ENCODE measurements at places on chromosomes 7 and 10.
A peak's percentile ranks its signal among the peaks of the same experiment; 100 is the strongest.

DNA sequence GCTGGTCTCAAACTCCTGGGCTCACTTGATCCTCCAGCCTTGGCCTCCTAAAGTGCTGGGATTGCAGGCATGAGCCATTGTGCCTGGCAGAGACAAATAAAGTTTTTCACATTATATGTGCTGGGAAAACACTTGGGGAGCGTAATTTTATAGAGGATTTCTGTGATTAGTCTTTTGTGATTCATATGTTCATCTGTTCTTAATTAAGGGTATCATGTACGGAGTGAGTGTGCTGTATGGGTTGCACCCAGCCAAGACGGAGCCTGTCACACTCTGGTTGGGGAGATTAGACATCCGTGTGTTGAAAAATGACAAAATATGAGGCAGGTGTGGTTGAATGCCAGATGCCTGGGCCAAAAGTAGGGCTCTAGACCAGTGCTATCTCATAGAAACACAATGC, 10.3 kb downstream of the ADRB1 start:
- no peak overlapping the region for H3K27ac ChIP-seq
- H3K36me3 ChIP-seq, result no peaks in the 10 kb centered on the region
- no peaks in the 10 kb centered on the region for H3K4me1 ChIP-seq
- peaks cover 3% of the 10 kb centered on the region for H3K27me3 ChIP-seq
- H3K4me3 ChIP-seq, result no peak overlapping the region

GRCh38 chr7:89335490-89335889, 540.0 kb upstream of the TEX47 start:
- no peaks in the 10 kb centered on the region for H3K4me1 ChIP-seq
- no peaks in the 10 kb centered on the region for H3K27me3 ChIP-seq
- no peaks in the 10 kb centered on the region for H3K36me3 ChIP-seq
- H3K4me3 ChIP-seq, result no peak overlapping the region
- no peak for DNase-seq
- H3K27ac ChIP-seq, result no peak overlapping the region

DNA sequence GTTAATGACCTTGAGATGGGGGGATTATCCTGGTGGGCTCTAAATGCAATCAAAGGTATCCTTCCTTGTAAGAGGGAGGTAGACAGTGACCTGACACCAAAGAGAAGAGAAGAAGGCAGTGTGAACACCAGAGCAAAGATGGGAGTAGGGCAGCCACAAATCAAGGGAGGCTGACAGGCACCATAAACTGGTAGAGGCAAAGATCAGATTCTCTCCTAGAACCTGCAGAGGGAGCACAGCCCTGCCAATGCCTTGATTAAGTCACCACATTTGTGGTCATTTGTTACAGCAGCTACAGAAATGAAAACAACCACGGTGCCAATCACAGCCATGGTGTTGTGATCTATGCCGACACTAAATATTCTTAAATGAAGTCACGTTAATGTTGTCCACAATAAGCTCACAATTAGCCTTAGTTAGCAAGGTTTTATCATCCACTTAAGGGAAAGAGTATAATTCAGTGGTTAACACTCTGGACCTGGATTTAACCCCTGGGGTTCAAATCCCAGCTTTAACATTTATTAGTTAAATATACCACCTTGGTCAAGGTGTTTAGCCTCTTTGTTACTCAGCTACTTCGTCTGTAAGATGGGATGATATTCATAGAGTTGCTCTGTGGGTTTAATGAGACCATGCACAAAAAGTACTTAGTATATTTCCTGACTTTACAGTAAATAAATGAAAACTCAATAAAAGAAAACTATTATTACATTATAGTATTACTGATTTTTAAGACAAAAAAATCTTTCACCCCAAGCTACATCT, 70.8 kb downstream of the SGMS1 start:
- no peaks in the 10 kb centered on the region for H3K36me3 ChIP-seq
- peak; percentile 22 for DNase-seq
- no peak overlapping the region for H3K27ac ChIP-seq
- H3K27me3 ChIP-seq, result no peaks in the 10 kb centered on the region
- peaks cover 3% of the 10 kb centered on the region for H3K4me1 ChIP-seq

DNA sequence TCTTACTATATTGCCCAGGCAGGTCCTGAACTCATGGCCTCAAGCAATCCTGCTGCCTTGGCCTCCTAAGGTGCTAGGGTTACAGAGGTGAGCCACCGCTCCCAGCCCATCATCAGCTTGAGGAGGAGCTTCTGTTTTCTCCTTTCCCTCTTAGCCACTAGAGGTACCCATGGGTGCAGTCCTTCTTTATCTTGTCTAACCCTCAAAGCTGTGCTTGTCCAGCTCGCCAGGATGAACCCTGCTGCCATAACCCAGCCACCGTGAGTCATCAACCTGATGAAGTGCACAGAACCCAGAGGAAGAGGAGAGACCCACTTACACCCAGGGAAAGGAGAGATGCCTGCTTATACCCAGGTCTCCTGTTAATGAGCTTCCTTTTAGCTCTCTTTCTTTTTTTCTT, 133.4 kb downstream of the CUL2 start:
- no peaks in the 10 kb centered on the region for H3K4me1 ChIP-seq
- H3K27me3 ChIP-seq, result no peaks in the 10 kb centered on the region
- DNase-seq, result no peak
- no peak overlapping the region for H3K27ac ChIP-seq

Measured in CD8-positive, alpha-beta memory T cell (primary cell).